ENCODE measurements at places on chromosomes 2 and 18. TPM values are rescaled to one million over a fixed set of nuclear protein-coding genes. Genes with fewer than 3 reads are reported as not detected.

DNA sequence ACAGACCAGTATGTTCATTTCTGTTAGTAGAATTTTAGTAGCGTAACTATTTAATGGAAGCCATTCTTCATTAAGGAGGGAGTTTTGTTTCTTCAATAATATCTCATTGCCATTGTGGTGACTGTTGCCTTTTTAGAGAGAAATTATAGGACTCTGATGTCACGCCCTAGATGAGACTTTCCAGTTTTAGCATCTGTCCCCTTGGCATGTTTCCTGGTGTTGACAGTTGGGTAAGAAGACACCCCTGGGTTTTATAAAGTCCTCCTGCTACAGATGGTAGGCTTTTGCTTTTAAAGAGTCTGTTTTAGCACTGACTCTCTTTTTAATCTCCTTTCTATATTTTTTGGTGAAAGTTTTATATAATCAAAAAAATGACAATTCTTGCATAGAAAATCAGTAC, 41.9 kb downstream of the KCNJ3 start:
- no peak for ATAC-seq

Gene SOWAHC
- 1.7 TPM for total RNA-seq

DNA sequence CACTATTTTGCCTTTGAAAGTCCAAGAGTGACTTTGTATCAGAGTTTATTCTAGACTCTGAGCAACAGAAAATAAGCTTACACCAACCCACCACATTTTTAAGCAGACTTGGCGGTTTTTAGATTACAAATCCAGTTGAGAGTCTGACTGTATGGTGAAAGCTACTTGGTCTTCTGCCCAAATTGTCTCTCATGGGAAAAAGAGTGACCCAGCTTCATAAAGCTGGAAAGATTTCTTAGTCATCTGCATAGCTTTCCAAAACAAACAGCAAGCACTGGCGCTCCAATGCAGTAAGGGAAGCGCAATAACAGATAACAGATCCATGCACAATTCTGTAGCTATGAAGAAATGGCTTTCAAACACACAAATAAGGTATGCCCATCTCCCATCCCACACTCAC, 7.1 kb downstream of the DSG1 start:
- no peak for ATAC-seq

- no peak for ATAC-seq
Observed at GRCh38 chr2:153134725-153135124, 343.8 kb downstream of the RPRM start.

DNA sequence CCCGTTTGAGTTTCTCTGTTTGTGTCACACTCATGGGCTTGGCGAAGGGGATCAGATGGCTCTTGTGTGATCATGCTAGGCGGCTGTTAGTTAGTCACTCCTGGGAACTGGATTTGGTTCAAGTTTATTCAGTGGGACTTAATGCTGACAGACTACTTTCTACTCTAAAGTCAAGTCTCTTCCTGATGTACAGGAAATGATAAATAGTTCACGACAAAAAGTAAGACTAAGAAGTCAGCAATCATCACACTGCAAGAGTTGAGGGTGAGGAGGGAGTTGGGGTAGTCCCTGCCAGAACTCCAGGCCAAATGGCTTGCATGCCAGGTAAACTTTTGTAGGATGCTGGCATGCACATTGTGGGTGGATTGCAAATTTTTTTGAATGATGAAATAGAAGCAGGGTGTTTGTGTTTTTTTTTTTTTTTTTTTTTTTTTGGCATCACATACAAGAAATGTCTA, 25.1 kb upstream of the CCL20 start:
- peak; percentile 86 for ATAC-seq

Gene HOXD12
- total RNA-seq, result not detected

DNA sequence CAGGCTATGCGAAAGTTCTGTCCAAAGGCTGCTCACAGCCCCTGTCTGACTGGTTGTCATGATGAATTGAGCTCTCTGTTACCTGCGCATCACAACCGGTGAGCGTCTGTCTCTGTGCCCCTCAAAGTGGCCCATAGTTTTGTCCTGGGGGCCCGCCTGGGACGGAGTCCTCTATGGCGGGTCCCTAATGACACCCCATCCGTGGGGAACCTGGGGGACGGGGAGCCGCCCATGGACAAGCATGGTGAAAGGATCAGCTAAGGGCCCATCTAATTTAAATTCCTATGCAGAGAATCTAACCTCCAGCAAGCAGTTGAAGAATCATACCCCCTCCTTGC, 473 bp downstream of the ELMOD3 start:
- ATAC-seq, result peak; percentile 3

GRCh38 chr2:234977228-234977679, 25.4 kb downstream of the SH3BP4 start:
- no peak for ATAC-seq

- peak; percentile 50 for ATAC-seq
Observed at GRCh38 chr2:8693157-8693821, 11.4 kb downstream of the ID2 start.

Gene LIMS4
- 0.43 TPM for total RNA-seq

Gene TRPM8
- total RNA-seq, result not detected

DNA sequence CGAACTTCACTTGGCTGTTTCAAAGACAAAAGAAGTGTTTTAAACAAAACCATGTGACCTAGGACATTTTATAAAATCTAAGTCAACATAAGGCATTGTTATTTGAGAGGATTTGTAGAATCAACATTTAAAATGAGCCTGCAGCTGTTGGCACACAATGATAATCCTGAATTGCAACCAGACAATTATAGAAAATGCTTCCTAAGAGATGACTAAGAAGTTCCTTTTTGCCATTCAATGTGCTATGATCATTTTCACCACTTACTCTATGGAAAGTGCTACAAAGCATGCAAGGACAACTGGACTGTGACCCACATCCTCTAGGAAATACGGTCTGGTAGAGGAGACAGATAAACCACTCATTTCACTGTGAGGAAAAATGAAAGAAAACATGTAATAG, 246.4 kb downstream of the CDH20 start:
- ATAC-seq, result no peak

DNA sequence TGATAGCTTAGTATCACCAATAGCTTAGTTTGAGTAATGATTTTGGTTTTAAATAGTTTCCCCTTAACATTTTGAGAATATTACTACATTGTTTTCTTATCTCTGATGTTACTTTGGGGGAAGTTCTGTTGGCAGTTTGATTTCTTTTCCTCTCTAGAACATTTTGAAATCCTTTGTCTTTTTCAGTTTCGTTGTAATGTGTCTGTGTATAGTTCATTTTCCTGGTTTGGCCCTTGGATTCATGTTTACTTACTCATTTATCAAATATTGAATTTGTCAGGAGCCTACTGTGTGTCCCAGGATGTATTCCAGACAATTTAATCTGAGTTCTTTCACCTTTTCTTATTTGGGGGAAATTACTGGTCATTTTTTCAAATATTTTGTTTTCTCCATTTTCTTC, 16.7 kb downstream of the ANKRD12 start:
- no peak for ATAC-seq

- ATAC-seq, result peak; percentile 57
Observed at GRCh38 chr2:105746177-105747080, 1.7 kb downstream of the NCK2 start.

Gene KCNIP3
- not detected for total RNA-seq

GRCh38 chr2:39416140-39416539, 20.9 kb downstream of the MAP4K3 start:
- no peak for ATAC-seq

GRCh38 chr18:32930695-32931301, 158.0 kb upstream of the KLHL14 start:
- peak; percentile 34 for ATAC-seq

Gene LDLRAD4
- total RNA-seq, result 54.8 TPM

GRCh38 chr2:165762723-165763122, 31.3 kb downstream of the GALNT3 start:
- ATAC-seq, result no peak

Gene RGPD3
- total RNA-seq, result 0.26 TPM

- no peak for ATAC-seq
Observed at GRCh38 chr2:30444273-30444672, 2.8 kb upstream of the LCLAT1 start.

DNA sequence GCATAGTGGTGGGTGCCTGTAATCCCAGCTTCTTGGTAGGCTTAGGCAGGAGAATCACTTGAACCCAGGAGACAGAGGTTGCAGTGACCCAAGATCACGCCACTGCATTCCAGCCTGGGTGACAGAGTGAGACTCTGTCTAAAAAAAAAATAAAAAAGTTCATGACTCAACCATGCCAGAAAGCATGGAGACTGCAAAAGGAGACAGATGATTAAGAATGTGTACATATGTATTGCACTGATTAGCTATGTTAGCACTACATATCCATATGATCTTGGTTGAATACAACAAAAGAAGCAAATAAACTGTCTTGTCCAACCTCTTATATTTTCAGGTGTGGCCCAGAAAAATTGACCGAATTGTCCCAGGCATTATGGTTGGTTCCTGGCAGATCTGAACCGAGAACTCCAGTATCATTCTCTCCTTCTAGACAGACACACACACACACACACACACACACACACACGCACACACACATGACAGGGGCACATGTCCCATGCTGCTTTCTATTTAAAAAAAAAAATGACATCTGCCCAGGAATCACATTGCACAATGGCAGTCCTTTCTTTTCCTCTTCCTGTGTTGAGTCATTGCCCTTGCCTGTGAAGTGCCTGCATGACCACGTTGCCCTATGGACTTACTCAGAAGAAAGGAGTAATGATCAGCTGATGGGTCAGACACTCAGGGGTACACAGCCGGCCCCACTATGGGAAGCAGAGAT, 65.6 kb downstream of the MYCN start:
- no peak for ATAC-seq

- no peak for ATAC-seq
Observed at GRCh38 chr2:105711394-105711793, 33.3 kb upstream of the NCK2 start.

Gene CCDC102B
- 0.89 TPM for total RNA-seq

GRCh38 chr18:58362027-58362575, 266.8 kb downstream of the ALPK2 start:
- ATAC-seq, result peak; percentile 39

- no peak for ATAC-seq
Observed at GRCh38 chr2:155502766-155503165, 804.3 kb downstream of the KCNJ3 start.

GRCh38 chr2:9618410-9618809, 12.4 kb downstream of the YWHAQ start:
- peak; percentile 74 for ATAC-seq

DNA sequence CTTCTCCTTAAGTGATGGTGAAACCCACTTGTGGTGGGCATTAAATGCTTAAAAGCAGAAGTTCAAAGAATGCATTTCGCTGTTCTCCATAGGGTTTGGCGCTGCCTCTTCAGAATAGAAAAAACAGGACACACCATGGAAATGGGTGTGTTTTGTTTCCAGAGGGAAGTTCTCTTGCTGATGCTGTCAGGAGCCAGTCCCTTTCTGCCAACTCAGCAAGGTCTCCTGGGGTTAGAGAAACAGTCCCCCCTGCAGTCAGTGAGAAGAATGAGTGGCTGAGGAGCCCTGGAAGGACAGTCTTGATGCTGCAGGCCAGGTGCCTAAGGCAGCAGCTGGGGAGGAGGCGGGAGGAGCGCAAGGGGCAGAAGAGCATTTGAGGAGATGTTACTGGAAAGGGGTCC, 37.8 kb upstream of the ASAP2 start:
- no peak for ATAC-seq

DNA sequence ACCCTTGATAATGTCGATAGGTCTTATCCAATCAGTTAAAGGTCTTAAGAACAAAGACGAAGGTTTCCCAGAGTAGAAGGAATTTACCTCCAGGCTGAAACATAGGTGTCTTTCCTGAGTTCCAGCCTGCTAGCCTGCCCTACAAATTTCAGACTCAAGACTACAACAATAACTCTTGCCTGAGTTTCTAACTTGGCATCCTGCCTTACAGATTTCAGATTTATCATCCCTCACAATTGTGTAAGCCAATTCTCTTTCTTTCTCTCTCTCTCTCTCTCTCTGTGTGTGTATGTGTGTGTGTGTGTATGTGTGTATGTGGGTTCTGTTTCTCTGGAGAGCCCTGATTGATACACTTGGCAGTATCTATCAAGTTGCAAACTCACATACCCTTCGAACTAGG, 37.2 kb upstream of the B4GALT6 start:
- ATAC-seq, result no peak

GRCh38 chr18:48867978-48868377, 82.8 kb downstream of the SMAD7 start:
- ATAC-seq, result no peak

Gene HTR2B
- not detected for total RNA-seq

Gene COL4A4
- 0.08 TPM for total RNA-seq

Gene SERPINB10
- not detected for total RNA-seq

DNA sequence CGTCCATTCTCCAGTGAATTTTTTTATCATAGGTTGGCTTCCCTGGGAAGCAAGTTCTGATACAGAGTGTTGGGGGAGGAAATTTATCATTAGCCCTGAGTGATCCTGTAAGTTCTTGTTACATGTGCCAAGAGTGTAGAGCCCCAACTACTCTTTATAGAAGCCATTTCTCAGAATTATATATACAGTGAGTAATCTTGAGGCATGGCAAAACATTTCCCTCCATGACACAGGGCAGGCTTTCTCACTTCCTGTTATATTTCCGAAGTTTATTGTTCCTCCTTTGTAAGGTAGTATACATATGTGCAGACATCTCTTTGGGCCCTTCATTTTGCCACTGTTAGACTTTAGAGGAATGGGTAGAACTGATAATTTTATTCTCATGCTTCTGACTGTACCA, 484.7 kb upstream of the NRXN1 start:
- no peak for ATAC-seq

Gene ATP6V1B1
- not detected for total RNA-seq

Measured in activated T-helper 17 cell treated with anti-CD3 and anti-CD28 coated beads, Interleukin-2, amount 50 U/mL, for 72 hours (primary cell).